Cortex of kidney (tissue), 1 donor: ENCODE measurements at places on chromosomes 16 and 17.

DNA sequence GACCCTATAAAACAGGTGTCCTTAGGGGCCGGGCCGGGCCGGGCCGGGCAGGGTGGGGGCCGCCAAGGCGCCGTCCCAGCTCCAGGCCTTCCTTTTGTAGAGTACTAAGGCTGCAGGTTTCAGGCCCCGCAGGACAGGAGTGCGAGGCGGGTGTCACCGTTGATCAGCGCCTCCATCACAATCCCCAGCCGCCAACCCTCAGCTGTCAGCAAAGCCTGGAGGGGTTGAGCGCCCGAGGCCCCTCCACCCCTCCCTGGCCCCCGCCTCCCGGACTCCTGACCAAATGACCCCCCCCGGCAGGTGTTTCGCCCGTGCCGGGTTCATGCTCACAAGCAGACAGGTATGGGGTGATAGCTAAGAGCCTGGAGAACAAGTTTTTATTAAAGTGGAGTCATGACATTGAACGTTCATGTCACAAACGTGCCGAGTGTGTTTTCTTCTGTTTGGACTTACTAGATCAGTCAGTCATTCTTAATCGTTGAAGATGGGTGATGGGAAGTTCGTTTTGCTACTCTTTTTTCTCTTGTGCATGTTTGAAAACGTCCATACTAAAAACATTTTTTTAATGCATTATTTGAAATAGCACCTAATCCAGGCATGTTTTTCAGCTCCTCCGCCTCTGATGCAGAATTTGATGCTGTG is 534 bp downstream of the ARL2BP start:
- no peak for DNase-seq

GRCh38 chr16:85005285-85006069 is 5.9 kb downstream of the ZDHHC7 start:
- no peak for DNase-seq

DNA sequence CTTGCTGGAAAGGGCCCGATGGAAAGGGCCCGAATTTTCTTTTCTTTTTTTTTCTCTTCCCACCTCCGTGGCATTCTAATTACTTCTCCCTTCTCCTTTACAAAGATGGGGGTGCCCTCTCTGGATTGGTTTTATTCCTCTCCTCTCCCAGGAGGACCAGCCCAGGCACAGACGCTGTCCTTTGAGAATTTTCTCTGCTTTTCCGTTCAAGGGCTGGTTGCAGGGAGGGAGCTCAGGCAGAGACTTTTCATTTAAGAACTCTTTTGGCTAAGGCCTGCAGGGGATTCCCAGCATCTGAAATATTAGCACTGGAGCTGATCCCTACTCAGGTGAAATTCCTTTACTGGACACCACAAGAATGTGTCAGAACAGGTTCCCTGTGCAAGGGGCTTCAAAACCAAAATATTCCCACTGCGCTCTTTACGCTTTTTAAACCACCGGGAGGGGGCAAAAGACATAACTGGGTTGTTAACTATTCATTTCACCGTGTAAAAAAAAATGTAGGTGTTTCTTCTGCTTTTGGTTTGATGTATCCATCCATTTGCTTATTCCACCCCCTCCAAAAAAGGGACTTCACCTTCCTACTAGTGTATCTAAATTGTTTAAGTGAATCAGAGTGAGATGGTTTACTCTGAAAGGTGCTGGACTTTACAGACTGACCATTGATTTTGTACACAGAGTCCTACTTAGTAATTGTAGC is 1.4 kb downstream of the NFAT5 start:
- no peak for DNase-seq

GRCh38 chr16:49283376-49284049 is 1.9 kb upstream of the CBLN1 start:
- DNase-seq, result no peak

GRCh38 chr17:61846088-61846487 is 17.2 kb downstream of the BRIP1 start:
- no peak for DNase-seq

GRCh38 chr17:76385892-76386786 is 1.7 kb downstream of the SPHK1 start:
- DNase-seq, result no peak

- DNase-seq, result no peak
These were observed 38.4 kb downstream of the UTP18 start for GRCh38 chr17:51298508-51299371.

- no peak for DNase-seq
These were observed 32.5 kb downstream of the ABCC12 start for GRCh38 chr16:48123104-48123788.
